ENCODE measurements at places on chromosomes 4 and X. TPM values are rescaled to one million over a fixed set of nuclear protein-coding genes. Genes with fewer than 3 reads are reported as not detected.

Gene FAM53A
- 5.3 TPM for total RNA-seq

Gene HTN3
- not detected for total RNA-seq

Gene XAGE2
- not detected for total RNA-seq

Gene TBC1D9
- total RNA-seq, result 9.4 TPM

Gene L1CAM
- total RNA-seq, result 14.2 TPM

Gene GABRQ
- not detected for total RNA-seq

Gene ADH7
- total RNA-seq, result not detected

DNA sequence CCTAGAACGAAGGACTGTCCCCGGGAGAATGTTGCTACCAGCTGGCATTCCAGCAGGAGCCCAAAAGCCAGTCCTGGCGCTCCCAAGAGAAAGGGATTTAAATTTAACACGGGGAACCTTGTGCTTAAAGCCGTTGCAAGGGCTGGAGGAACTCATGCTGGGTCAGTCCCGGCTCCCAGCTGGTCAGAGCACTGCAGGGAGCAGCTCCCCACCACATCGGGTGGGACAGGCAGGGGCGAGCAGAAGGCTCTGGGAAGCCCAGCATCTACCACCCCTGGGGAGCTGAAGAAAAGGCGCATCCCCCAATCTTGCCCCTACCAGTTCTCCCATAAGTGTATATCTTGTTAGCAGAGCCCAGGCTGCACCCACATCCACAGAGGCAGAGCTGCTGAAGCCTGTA is 15.7 kb downstream of the CFAP99 start:
- H3K4me1 ChIP-seq, result no peaks in the 10 kb centered on the region
- no peak overlapping the region for H3K27ac ChIP-seq
- H3K27me3 ChIP-seq, result peaks cover 15% of the 10 kb centered on the region
- no peak overlapping the region for H3K4me3 ChIP-seq

DNA sequence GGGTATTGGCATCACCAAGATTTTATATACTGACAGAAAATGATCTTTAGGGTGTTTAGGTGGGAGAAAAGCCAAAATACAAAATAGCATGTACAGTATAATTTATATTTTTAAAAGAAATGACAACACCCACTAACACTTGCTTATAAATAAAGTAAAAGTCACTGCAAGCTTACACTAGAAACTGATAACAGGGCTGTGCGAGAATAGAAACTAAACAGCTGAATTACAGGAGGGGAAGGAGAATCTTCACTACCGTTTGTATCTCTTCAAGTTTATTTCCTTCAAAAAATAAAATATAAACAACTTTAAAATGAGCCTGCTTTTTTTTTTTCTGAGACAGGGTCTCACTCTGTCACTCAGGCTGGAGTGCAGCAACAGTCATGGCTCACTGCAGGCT is 22.8 kb downstream of the GRSF1 start:
- DNase-seq, result no peak
- peaks cover 18% of the 10 kb centered on the region for H3K36me3 ChIP-seq
- no peaks in the 10 kb centered on the region for H3K4me1 ChIP-seq
- H3K27me3 ChIP-seq, result no peaks in the 10 kb centered on the region
- H3K4me3 ChIP-seq, result no peak overlapping the region
- H3K27ac ChIP-seq, result no peak overlapping the region

GRCh38 chrX:72124540-72125201 is 7.0 kb downstream of the RTL5 start:
- no peak overlapping the region for H3K27ac ChIP-seq
- no peak for DNase-seq
- H3K27me3 ChIP-seq, result peaks cover 58% of the 10 kb centered on the region
- peaks cover 5% of the 10 kb centered on the region for H3K36me3 ChIP-seq
- no peak overlapping the region for H3K4me3 ChIP-seq
- no peaks in the 10 kb centered on the region for H3K4me1 ChIP-seq

DNA sequence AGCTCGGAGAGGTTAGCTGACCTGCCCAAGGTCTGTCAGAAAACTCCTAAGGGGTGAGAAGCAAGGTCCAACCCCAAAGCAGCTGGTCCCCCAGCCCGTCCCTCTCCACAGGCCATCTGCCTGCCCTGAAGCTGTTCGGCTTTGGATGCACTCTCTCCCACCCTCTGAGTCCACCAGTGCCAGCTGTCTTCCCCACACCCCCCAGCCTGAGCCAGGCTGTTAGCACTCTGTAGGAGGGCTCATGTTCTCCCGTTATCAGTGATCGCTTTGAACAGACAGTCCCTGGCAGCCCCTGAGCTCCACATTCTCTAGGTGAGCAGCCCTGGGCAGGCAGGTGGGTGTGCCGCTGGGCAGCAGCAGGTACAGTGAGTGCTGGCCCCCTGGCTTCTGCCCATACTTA is 16.0 kb downstream of the ZNF185 start:
- no peaks in the 10 kb centered on the region for H3K27me3 ChIP-seq
- DNase-seq, result no peak

GRCh38 chr4:168128601-168129000 is 36.3 kb downstream of the ANXA10 start:
- peaks cover 6% of the 10 kb centered on the region for H3K36me3 ChIP-seq
- peaks cover 36% of the 10 kb centered on the region for H3K4me1 ChIP-seq
- H3K27me3 ChIP-seq, result no peaks in the 10 kb centered on the region

- H3K4me1 ChIP-seq, result no peaks in the 10 kb centered on the region
- no peak overlapping the region for H3K4me3 ChIP-seq
- H3K27me3 ChIP-seq, result no peaks in the 10 kb centered on the region
Measured at GRCh38 chrX:100296183-100296753, 113.8 kb downstream of the PCDH19 start.

DNA sequence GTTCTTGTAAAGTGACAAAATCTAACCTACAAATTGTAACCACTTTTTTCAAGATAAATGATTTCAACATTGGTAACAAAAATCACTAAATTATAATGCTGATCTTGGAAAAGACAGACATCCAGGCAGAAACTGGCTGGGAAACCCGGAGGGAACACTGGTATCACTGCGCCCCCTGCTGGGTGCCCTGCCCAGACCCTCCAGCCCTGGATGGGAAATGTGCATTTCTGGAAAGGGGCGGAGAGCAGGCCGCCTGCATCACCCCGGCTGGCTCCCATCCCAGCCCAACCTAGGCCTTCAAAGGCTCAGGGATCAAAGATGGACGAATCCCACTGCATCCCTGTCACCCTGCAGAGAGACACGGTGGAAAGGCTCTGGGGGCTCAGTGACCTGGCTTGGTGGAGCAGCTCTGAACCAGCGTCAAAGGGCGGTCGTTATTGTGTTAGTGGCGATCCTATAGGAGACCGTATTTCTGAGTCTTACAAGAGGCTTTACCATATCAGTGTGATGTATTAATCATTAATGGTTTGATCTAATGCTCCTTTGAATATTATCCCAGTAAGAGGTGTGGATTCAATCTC is 37.3 kb downstream of the ACOX3 start:
- peak; percentile 83 for DNase-seq
- no peak overlapping the region for H3K4me3 ChIP-seq
- H3K27me3 ChIP-seq, result no peaks in the 10 kb centered on the region

GRCh38 chr4:109801099-109801789 is 555 bp downstream of the CFI start:
- H3K27me3 ChIP-seq, result no peaks in the 10 kb centered on the region
- H3K36me3 ChIP-seq, result no peaks in the 10 kb centered on the region
- no peak overlapping the region for H3K27ac ChIP-seq

DNA sequence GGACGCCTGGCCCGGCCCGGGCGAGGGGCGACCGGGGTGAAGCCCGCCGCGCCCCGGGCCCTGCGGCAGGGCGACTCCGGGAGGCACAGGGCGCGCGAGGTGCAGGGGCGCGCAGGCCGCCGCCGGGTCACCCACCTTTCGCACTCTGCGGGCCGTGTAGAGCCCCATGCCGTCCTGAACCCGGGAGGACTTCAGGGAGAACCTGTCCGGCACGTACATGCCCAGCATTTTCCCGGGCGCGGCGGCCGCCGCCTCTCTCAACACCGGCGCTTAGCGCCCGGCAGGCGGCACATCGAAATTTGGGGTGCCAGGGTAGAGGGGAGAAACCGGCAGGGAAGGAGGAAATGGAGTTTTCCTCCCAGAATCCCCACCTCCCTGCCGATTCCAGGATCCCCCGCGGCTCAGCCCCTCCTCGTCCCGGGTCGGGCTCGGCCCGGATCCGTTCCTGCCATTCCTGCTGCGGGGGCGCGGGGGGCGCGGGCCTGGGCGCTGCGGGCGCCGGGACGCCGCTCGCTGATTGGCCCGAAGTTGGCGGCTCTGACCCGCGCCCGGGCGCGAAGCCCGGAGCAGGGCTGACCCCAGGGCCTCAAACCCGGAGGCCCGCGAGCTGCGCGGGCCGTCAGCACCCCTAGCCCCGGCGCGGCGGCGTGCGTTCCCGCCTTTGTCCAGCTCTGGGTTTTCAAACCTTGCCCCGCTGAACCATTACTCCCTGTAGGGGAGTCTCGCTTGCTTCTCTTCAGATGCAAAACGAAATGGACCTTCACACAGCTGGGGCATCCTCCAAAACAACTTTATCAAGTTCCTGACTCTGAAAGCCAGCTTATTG is at the start of gene PRDM5:
Gene PRDM5, minus strand, starts transcription at position 346 of the 826 bp plus-strand sequence. Its CDS starts 118 bp downstream, at position 228.
- H3K36me3 ChIP-seq, result peaks cover 16% of the 10 kb centered on the region
- H3K27me3 ChIP-seq, result no peaks in the 10 kb centered on the region
- DNase-seq, result peak; percentile 51
- peak within 1 kb of the TSS; percentile 62 for H3K27ac ChIP-seq
- H3K4me3 ChIP-seq, result peak within 1 kb of the TSS; percentile 85

DNA sequence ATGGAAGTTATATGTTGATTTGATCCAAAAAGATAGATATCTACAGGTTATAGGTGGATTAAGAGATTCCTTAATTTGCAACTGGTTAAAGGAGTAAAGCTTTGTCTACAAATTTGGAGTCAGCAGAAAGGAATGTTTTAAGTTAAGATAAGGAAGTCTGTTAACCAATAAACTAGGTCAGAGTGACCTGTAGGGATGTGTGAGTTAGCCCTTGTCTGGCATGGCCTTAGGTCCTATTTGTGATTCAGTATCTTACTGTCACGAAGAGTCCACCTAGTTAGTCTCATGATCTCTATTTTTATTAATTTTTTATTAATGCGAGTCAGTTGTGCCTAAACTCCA is 230.8 kb downstream of the INPP4B start:
- peak overlapping the region; percentile 31 for H3K4me3 ChIP-seq
- DNase-seq, result no peak
- H3K27me3 ChIP-seq, result no peaks in the 10 kb centered on the region
- H3K27ac ChIP-seq, result peak overlapping the region; percentile 91

GRCh38 chr4:90889171-90889570 is 762.0 kb downstream of the CCSER1 start:
- no peaks in the 10 kb centered on the region for H3K4me1 ChIP-seq
- H3K4me3 ChIP-seq, result no peak overlapping the region
- DNase-seq, result no peak
- H3K27me3 ChIP-seq, result no peaks in the 10 kb centered on the region

GRCh38 chrX:65035446-65035770 is 59.2 kb upstream of the ZC4H2 start:
- H3K4me1 ChIP-seq, result no peaks in the 10 kb centered on the region
- H3K27me3 ChIP-seq, result no peaks in the 10 kb centered on the region
- peaks cover 8% of the 10 kb centered on the region for H3K36me3 ChIP-seq
- no peak overlapping the region for H3K27ac ChIP-seq
- peak overlapping the region; percentile 48 for H3K4me3 ChIP-seq

GRCh38 chr4:151304226-151304625 is 21.2 kb downstream of the SH3D19 start:
- no peak overlapping the region for H3K4me3 ChIP-seq
- DNase-seq, result no peak
- H3K36me3 ChIP-seq, result no peaks in the 10 kb centered on the region
- no peak overlapping the region for H3K27ac ChIP-seq
- no peaks in the 10 kb centered on the region for H3K4me1 ChIP-seq

DNA sequence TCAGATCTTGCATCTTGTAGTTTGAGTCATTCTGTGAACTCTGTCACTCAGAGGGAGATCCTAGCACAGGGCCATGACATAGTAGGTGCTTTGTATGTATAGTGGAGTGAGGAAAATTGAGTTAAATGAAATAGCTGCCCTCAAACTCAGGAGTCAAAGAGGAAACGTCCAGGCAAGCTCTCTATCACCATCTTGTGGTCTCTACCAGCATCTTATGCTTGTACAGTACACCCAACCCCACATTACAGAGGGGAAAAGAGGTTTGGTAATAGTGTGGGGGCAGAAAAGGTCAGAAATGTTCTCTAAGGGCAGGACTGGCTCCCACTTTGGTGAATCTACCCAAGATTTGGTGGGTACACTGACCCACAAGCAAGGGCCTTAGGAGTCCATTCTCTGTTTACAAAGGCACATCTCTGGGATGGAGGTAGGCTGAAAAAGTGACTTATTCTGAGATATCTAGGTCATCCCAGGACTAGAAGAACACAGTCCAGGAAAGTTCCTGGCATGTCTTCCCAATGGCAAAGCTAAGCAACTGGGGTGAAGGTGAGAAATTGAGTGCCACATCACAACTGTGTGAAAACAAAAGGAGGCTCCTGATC is 131.8 kb downstream of the OR13H1 start:
- peaks cover 4% of the 10 kb centered on the region for H3K36me3 ChIP-seq
- H3K27ac ChIP-seq, result no peak overlapping the region
- H3K27me3 ChIP-seq, result peaks cover 10% of the 10 kb centered on the region
- H3K4me1 ChIP-seq, result no peaks in the 10 kb centered on the region
- DNase-seq, result peak; percentile 3

DNA sequence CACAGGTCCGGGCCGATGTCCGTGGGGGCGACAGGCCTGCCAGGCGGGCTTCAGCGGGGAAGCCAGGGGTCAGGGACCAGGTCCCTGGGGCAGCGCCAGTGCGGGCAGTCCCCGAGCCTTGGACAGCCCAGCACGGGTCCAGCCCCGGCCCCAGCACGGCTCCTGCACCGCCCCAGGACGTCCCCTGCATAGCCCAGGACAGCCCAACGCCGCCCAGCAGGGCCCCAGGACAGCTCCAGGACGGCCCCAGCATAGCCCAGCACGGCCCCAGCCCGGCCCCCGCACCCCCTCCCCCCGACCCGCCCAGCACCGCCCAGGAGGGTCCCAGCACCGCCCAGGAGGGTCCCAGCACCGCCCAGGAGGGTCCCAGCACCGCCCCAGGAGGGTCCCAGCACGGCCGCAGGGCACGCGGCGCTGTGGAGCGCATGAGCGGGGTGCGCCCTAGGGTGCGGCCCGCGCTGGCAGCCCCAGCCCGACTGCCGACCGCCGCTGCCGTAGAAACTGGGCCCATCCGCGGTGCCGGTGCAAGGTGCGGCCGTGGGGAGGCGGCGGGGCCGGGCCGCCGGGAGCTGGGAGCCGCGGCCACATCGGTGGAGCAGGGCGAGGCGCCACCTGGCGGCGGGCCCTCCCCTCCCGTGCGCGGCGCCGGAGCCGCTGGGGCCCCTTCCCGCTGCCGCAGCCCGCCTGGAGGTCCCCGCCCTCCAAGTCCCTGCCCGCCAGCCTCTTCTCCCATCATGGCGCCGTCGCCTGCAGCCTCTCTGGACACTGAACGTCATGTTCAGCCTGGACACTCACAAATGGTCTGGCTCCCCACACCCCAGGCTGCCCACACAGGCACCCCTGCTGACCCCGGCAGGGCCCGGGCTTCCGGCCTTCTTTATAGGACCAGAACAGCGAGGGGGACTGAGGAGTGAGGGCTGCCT is 106.8 kb upstream of the NKX1-1 start:
- peaks cover 28% of the 10 kb centered on the region for H3K27me3 ChIP-seq
- DNase-seq, result peak; percentile 34
- H3K36me3 ChIP-seq, result no peaks in the 10 kb centered on the region
- no peaks in the 10 kb centered on the region for H3K4me1 ChIP-seq

GRCh38 chrX:133085785-133086184 is 11.1 kb downstream of the USP26 start:
- H3K27me3 ChIP-seq, result no peaks in the 10 kb centered on the region
- no peaks in the 10 kb centered on the region for H3K36me3 ChIP-seq
- H3K4me1 ChIP-seq, result peaks cover 36% of the 10 kb centered on the region
- peak overlapping the region; percentile 44 for H3K27ac ChIP-seq
- DNase-seq, result peak; percentile 69
- no peak overlapping the region for H3K4me3 ChIP-seq

- no peaks in the 10 kb centered on the region for H3K27me3 ChIP-seq
- H3K27ac ChIP-seq, result no peak overlapping the region
- H3K4me1 ChIP-seq, result no peaks in the 10 kb centered on the region
- no peak for DNase-seq
- H3K36me3 ChIP-seq, result no peaks in the 10 kb centered on the region
Measured at GRCh38 chr4:108043526-108043925, 53.8 kb downstream of the HADH start.
